ENCODE measurements at places on chromosomes 1 and 21.

- no peak for DNase-seq
Observed at GRCh38 chr1:26289158-26290059, 9.5 kb downstream of the SH3BGRL3 start.

DNA sequence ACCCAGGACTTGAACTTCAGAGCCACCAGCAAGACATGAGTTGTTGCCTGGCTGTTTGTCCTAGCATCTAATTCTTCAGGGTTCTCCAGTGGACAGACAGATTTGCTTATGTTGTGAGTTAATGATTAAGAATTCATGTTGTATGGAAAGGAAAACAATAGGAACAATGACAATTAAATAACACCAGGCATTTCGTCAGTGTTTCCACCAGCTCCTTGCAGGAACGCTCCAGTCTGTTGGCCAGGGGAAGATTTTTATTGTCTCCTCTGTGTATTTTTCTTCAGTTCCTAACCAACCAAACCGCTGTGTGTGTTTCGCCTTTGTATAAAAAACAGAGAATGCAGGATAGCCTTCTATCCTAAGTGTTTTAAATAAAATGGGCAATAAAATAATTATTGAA, 64.4 kb upstream of the PTGFR start:
- no peak for DNase-seq

- no peak for DNase-seq
Observed at GRCh38 chr1:186473047-186473446, 12.1 kb upstream of the PDC start.

DNA sequence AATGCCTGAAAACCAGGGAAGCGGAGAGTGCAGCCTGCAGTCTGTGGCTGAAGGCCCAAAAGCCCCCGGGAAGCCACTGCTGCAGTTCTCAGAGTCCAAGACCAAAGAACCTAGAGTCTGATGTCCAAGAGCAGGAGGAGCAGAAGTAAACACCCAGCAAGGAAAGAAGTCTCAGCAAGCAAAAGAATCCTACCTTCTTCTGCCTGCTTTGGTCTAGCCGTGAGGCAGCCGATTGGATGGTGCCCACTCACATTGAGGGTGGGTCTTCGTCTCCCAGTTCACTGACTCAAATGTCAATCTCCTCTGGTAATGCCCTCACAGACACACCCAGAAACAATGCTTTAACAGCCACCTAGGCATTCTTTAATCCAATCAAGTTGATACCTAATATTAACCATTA, 217.5 kb downstream of the PLA2G4A start:
- no peak for DNase-seq

DNA sequence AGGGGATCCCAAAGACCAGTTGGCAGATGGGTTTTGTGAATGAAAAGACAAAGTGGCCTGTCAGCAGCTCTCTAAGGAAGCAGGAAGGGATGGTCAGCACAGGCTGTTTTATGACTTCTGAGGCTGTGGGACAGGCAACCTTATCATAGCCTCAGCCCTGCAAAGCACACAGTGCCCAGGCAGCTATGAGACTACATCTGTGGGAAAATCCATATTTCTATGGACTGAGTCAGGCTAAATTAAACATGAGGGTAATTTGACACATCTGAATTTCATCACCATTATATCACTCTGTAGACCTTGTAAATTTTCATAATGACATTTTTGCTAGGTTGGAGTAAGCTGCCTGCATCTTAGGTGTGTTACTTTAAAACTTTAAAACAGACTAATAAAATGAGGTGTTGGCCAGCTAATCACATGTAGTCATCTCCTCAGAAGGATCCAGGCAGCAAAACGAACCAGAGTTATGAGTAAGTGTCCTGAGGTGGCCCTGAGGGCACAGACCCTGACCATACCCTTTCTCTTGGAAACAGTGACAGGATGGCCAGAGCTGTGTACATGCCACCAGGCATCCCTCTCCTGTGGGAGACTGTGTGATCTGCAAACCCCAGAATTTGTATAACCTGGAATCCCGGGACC, 14.6 kb downstream of the NGF start:
- no peak for DNase-seq

Data from activated CD4-positive, alpha-beta T cell treated with anti-CD3 and anti-CD28 coated beads, Interleukin-2, amount 50 U/mL, for 4 hours (primary cell).